Muscle of leg (tissue), 16 donors: ENCODE measurements at places on chromosomes 5 and 9. TPM values are rescaled to one million over a fixed set of nuclear protein-coding genes. Genes with fewer than 3 reads are reported as not detected.
A peak's percentile ranks its signal among the peaks of the same experiment; 100 is the strongest.

Gene ATP10B
- 0.27 TPM for total RNA-seq

Gene NSMF
- total RNA-seq: 9.9 TPM

Gene HMMR
- total RNA-seq: 10.8 TPM

GRCh38 chr9:38137342-38137741, 68.3 kb upstream of the SHB start:
- no peaks in the 10 kb centered on the region for H3K36me3 ChIP-seq
- H3K4me1 ChIP-seq: peaks cover 6% of the 10 kb centered on the region
- H3K4me3 ChIP-seq: no peak overlapping the region
- peaks cover 14% of the 10 kb centered on the region for H3K27me3 ChIP-seq

DNA sequence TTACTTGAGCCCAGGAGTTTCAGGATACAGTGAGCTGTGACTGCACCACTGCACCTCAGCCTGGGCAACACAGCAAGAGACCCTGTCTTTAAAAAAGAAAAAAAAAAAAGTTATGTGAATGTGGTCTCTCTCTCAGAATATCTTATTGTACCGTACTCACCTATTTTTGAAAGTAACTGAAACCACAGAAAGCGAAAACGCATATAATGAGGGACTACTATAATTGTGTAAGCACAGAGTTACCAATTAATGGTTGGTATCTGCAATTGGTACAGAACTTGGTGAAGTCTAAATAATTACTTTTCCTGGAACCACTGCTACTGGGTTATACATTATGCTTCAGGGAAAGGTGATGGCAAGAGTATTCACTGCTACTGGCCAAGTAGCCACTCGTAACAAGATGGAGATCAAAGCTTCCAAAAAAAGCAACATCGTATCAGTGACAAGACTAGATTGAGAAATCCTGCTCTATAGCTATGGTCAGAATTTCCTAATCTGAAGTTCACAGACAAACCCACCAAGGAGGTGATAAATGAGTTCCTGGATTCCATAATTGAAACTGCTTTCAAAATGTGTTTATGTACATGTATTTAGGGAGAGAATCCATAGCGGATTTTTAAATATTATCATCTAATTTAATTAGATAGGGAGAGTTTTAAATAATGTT, 82.7 kb downstream of the NR6A1 start:
- peaks cover 2% of the 10 kb centered on the region for H3K4me1 ChIP-seq
- no peak for DNase-seq
- no peaks in the 10 kb centered on the region for H3K27me3 ChIP-seq
- H3K27ac ChIP-seq: no peak overlapping the region

- H3K4me3 ChIP-seq: no peak overlapping the region
- no peaks in the 10 kb centered on the region for H3K36me3 ChIP-seq
- H3K27me3 ChIP-seq: no peaks in the 10 kb centered on the region
- peaks cover 2% of the 10 kb centered on the region for H3K4me1 ChIP-seq
- no peak for DNase-seq
Measured at GRCh38 chr5:88845081-88845697, 37.8 kb downstream of the MEF2C start.

GRCh38 chr5:163807781-163808180, 302.4 kb downstream of the MAT2B start:
- H3K4me3 ChIP-seq: no peak overlapping the region
- no peaks in the 10 kb centered on the region for H3K36me3 ChIP-seq
- H3K4me1 ChIP-seq: no peaks in the 10 kb centered on the region
- no peak overlapping the region for H3K27ac ChIP-seq
- no peaks in the 10 kb centered on the region for H3K27me3 ChIP-seq
- DNase-seq: no peak

- no peak overlapping the region for H3K4me3 ChIP-seq
- no peaks in the 10 kb centered on the region for H3K4me1 ChIP-seq
- H3K27ac ChIP-seq: no peak overlapping the region
Measured at GRCh38 chr9:95726756-95727155, 148.7 kb upstream of the ERCC6L2 start.

DNA sequence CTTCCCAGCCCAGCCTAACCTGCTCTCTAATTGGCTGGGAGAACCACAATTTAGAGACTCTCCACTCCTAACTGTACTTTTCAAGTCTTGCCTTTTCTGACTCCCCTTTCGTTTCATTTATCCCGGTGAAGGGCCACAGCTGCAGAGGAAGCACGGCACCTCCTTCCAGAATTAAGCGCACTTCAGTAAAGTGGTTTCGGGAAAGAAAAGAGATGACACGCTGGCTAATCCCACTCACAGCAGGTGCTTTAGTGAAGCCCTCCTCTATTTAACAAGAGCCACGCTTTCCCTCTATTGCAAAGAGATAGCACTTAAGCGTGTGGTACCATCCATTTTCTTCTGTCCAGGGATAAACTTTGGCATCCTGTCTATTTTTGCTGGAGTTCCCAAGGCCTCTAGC, 4.8 kb downstream of the DNAH5 start:
- peaks cover 3% of the 10 kb centered on the region for H3K27me3 ChIP-seq
- H3K27ac ChIP-seq: no peak overlapping the region
- H3K4me1 ChIP-seq: no peaks in the 10 kb centered on the region
- DNase-seq: no peak
- H3K36me3 ChIP-seq: no peaks in the 10 kb centered on the region

GRCh38 chr5:82265047-82265446, 13.1 kb downstream of the RPS23 start:
- no peaks in the 10 kb centered on the region for H3K4me1 ChIP-seq
- H3K4me3 ChIP-seq: no peak overlapping the region
- peaks cover 3% of the 10 kb centered on the region for H3K36me3 ChIP-seq
- H3K27ac ChIP-seq: peak overlapping the region; percentile 61
